Hippocampal formation (tissue), 2 donors: ENCODE measurements at places on chromosomes 7 and 10.

DNA sequence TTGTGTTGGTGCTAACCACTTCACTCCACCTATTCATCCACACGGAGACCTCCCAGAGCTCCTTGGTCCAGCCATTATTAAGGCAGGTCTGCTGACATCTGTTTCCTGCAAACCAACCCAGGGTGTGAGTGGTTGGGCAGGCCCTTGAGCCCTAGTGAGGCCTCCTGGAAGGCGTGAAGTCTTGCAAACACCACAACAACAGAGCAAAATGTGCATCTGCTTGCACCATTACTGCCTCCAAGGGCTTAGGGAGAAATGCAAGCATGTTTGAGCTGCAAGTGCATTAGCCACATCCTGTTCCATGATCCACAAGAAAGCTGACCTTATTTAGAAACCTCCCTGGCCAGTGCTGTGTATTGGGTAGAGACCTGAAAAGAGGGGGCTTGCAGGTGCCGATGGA, 325.5 kb downstream of the GRID1 start:
- DNase-seq = no peak

DNA sequence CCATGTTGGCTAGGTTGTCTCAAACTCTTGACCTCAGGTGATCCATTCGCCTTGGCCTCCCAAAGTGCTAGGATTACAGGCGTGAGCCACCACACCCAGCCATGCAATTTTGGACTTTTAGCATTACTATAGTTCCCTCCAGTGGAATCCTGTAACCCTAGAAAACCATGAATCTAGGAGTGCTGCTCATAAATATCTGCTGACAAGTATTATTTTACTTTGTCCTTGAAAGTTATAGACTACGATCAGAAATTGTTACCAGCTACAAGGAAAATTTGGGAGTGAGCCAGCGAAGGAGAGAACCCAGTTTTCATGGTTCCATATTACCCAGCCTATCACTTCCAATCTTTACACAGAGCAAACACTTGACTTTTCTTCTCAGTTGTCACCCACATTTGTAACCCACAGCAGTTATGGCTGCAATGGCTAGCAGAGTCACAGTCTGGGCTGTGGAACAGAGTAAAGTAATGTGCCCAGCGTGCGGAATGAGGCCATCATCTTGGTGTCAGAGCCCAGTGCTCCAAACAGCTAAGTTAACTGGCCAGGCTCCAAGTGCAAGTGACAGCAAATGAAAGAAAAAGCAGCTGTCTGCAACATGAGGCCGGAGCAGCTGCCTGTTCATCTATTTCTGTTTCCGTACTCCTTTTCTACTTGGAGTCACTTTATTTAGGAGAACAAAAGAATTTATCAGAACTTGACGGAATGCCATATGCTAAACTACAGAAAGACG, 29.9 kb downstream of the ZC3HC1 start:
- peak; percentile 2 for DNase-seq

GRCh38 chr7:94823947-94824346, 83.4 kb upstream of the PPP1R9A start:
- DNase-seq = no peak

DNA sequence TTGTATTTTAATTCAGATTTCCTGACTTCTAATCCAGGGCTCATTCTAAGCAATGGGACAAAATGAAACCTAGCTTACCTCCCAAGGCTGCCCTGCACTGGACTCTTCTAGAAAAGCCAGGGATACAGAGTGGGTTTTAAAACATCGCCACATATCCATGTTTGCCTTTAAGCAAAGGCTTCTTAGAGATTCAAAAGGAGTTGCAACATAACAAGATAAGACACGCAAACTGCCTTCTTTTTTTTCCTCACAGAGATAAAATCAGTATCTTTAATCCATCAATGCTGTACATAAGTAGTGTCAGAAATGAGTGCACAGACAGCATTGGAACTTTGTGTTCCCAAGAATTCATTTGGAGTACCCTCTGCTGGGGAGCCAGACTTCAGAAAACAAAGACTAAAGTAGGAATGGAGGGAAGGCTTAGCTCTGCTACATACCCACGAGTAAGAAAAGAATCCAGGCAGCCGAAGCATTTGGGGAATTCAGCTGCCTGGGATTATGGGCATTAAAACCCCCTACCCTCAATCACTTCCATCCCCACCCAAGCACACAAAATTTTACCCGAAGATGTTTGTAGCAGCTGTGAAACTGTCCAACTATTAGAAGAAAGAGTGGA, 427.8 kb downstream of the ARL4A start:
- DNase-seq = no peak

- no peak for DNase-seq
Measured at GRCh38 chr10:103748020-103748419, 107.4 kb downstream of the SH3PXD2A start.

DNA sequence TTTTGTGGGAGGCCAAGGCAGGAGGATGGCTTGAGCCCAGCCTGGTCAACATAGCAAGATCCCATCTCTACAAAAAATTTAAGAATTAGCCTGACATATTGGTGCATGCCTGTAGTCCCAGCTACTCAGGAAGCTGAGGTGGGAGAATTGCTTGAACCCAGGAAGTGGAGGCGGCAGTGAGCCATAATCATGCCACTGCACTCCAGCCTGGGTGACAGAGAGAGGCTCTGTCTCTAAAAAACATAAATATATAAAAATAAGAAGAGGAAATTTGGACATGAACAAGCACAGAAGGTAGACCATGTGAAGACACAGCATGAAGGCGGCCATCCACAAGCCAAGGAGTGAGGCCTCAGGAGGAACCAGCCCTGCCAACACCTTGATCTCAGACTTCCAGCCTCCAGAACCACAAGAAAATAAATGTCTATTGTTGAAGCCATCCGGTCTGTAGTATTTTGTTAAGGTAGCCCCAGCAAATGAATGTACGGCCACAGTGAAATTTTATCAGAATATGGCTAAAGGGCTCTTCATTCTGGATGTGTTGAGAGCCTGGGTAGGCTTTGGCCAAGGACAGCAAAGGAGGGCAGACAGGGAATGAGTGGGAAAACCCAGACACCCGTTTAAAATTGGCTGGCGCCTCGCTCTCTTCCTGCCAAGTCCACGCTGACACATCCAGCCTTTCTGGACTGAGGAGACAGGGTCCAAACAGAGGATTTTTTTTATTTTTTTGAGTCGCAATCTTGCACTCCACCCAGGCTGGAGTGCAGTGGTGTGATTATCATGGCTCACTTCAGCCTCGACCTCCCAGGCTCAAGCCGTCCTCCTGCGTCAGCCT, 12.9 kb upstream of the GRID2IP start:
- no peak for DNase-seq
